Activated T-cell treated with anti-CD3 and anti-CD28 coated beads, Interleukin-2, amount 50 U/mL, for 1 hour (primary cell): ENCODE measurements at places on chromosomes 1 and 21.

- DNase-seq: no peak
These were observed 11.7 kb upstream of the TDRD10 start for GRCh38 chr1:154490317-154490716.

DNA sequence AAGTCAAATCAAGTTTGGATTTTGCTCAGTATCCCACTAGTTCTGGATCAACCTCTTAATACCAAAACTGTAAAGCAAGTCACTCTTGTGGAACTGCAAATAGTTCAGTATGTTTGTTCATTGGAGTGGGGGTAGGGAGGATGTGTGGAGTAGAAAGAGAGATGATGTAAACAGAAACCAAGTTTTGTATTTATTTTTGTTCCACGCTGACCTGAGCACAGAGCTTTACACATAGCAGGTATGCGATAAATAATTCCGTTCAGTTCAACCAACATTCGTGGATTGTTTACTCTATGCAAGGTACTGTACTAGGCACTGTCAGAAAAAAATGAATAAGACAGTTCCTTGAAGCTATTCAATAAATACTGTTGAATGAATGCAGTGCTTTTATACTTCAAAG lies 4.5 kb upstream of the ZNF644 start:
- DNase-seq: no peak

DNA sequence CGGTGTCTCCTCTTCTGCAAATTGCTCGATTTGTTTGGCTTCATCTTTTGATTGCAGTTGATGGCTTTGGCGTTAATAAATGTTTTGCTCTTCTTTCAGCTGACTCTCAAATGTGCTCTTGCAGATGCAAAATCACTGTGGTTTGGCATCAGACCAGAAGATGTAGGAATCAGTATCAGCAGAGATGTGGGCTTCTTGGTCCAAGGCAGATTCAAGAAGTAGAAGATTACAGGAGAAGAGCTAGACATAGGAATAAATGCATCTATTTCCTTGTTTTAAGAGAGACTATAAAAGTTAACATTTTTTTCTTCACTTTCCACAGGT lies 59.8 kb upstream of the BACH1 start:
- no peak for DNase-seq

- no peak for DNase-seq
These were observed 20.0 kb upstream of the CLIC6 start for GRCh38 chr21:34648739-34649297.

DNA sequence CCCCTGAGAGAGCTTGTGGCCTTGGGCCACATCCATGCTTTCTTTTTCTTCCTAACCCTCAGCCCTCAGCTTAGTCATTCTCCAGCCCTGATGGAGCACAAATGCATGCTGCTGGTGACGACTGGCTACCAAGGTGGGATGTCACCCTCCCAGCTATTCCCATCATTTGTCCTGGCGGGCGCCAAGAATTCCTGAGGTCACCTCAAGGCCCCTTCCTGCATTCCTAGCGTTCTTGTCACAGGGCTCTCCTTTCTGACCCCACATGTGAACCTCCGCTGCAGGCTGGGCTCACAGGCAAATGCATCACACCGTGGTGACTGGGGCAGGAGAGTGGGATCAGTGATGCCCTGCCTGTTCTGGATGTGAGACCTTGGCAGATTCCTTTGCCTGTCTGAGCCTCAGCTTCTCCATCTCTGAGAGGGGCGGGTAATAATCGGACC lies 53.4 kb upstream of the IFFO2 start:
- no peak for DNase-seq
